Neural crest cell (in vitro differentiated cells): ENCODE measurements at places on chromosomes 6 and 20. TPM values are rescaled to one million over a fixed set of nuclear protein-coding genes. Genes with fewer than 3 reads are reported as not detected.

BTBD9 gene
- total RNA-seq, result 15.4 and 18.0 TPM in 2 replicates

BFSP1 gene
- total RNA-seq, result 3.9 and 4.2 TPM in 2 replicates

HS3ST5 gene
- total RNA-seq, result 0.25 and 0.26 TPM in 2 replicates

TSPYL4 gene
- 55.0 and 55.6 TPM in 2 replicates for total RNA-seq

C4A gene
- 5.6 and 10.1 TPM in 2 replicates for total RNA-seq

ZKSCAN8 gene
- total RNA-seq, result 37.9 and 40.1 TPM in 2 replicates

GNMT gene
- total RNA-seq, result 1.5 and 1.8 TPM in 2 replicates

PGC gene
- not detected in 2 replicates for total RNA-seq

LGSN gene
- not detected in 2 replicates for total RNA-seq

C6orf52 gene
- total RNA-seq, result 5.3 and 8.2 TPM in 2 replicates

CCN5 gene
- total RNA-seq, result not detected in 2 replicates

COL20A1 gene
- total RNA-seq, result 8.9 and 10.2 TPM in 2 replicates

APOBEC2 gene
- not detected in 2 replicates for total RNA-seq

SLC13A3 gene
- 6.1 and 6.7 TPM in 2 replicates for total RNA-seq

PI16 gene
- total RNA-seq, result not detected in 2 replicates

ATP9A gene
- 38.9 and 39.0 TPM in 2 replicates for total RNA-seq

SLC35B2 gene
- total RNA-seq, result 70.5 and 77.7 TPM in 2 replicates

RPS6KA2 gene
- total RNA-seq, result 32.6 and 33.7 TPM in 2 replicates

SLC17A2 gene
- total RNA-seq, result not detected in 2 replicates

HMGCLL1 gene
- total RNA-seq, result 0.73 and 0.75 TPM in 2 replicates

KIF13A gene
- 34.4 TPM in 2 replicates for total RNA-seq

ABHD16B gene
- not detected in 2 replicates for total RNA-seq

PGK2 gene
- not detected in 2 replicates for total RNA-seq

COL9A3 gene
- total RNA-seq, result 3.8 and 4.6 TPM in 2 replicates

SRC gene
- 58.6 and 60.4 TPM in 2 replicates for total RNA-seq

COMMD7 gene
- 60.4 and 65.3 TPM in 2 replicates for total RNA-seq

BPIFA1 gene
- total RNA-seq, result not detected in 2 replicates

GJA1 gene
- total RNA-seq, result 91.2 and 92.6 TPM in 2 replicates

KCNK16 gene
- total RNA-seq, result not detected in 2 replicates

ERVFRD-1 gene
- total RNA-seq, result not detected in 2 replicates

ANGPT4 gene
- 0.07 TPM in 1 of 2 replicates, not detected in the other for total RNA-seq

PLAGL1 gene
- total RNA-seq, result 29.7 and 29.9 TPM in 2 replicates

IRAK1BP1 gene
- 7.8 and 8.4 TPM in 2 replicates for total RNA-seq

BMP6 gene
- 0.44 and 0.55 TPM in 2 replicates for total RNA-seq

C6orf132 gene
- 0.14 and 0.26 TPM in 2 replicates for total RNA-seq

C6orf58 gene
- 0.82 TPM in 1 of 2 replicates, not detected in the other for total RNA-seq

MYLK4 gene
- total RNA-seq, result 0.80 and 0.96 TPM in 2 replicates

NKX2-2 gene
- total RNA-seq, result not detected in 2 replicates

KIAA1755 gene
- total RNA-seq, result 8.6 and 9.5 TPM in 2 replicates

B3GALT4 gene
- 2.0 and 2.8 TPM in 2 replicates for total RNA-seq

SCGN gene
- total RNA-seq, result not detected in 2 replicates

TBXT gene
- not detected in 2 replicates for total RNA-seq

FAM110A gene
- 16.8 and 17.4 TPM in 2 replicates for total RNA-seq

TRIM31 gene
- not detected in 2 replicates for total RNA-seq
